ENCODE measurements at places on chromosomes 5 and 9.
A peak's percentile ranks its signal among the peaks of the same experiment; 100 is the strongest.

DNA sequence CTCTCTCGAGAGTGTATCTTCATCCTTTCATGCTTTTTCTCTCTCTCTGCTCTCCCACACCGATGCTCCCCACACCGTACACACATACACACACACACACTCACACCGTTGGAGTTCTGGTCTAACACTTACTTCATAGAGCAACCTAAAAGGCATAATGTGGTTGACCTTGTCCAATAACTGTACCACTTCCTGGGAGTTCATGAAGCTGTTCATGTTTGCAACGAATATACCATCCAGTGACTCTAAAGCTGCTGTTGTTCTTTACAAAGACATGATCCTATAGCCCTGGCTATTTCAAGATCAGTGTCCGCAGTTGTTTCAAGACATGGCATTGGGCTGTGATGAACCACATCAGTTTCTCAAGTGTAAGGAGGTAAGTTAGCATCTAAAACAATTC lies 10.0 kb downstream of the MEF2C start:
- no peak for DNase-seq

DNA sequence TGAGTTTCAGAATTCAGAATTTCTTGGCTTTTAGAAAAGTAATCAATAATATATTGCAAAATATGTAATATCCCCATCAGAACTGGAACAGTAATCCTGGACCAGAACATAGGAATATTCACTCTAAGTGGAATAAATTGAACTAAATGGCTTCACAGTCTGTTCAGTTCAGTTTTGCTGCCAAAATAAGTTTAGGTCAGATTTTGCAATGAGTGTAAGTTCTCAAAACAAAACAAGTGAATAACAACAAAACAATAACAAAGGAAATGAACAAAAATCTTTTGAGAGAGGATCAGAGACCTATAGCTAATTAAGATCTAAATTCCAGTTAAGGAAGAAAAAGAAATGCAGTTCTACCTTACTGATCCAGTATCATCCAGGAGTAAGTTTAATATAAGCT lies 9.3 kb downstream of the PTGER4 start:
- DNase-seq, result no peak

- DNase-seq, result peak; percentile 40
Observed at GRCh38 chr5:119275146-119275545, 80.7 kb upstream of the TNFAIP8 start.

DNA sequence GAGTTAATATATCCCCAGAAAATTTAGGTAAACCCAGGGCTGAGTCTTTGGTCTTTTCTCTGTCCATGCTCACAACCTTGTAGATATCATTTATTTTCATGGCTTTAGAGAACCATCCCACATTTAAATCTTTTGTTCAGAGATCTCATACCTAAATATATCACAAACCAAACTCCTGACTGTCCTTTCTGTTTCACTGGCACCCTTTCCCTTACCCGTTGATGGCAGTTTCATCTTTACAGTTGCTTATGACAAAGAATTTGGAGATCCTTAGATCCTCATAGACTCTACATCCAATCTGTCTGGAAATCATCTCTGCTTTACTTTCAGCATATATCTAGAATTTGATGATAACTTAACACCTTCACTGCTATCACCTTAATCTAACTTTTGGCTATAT lies 19.2 kb downstream of the RNF180 start:
- DNase-seq, result no peak

DNA sequence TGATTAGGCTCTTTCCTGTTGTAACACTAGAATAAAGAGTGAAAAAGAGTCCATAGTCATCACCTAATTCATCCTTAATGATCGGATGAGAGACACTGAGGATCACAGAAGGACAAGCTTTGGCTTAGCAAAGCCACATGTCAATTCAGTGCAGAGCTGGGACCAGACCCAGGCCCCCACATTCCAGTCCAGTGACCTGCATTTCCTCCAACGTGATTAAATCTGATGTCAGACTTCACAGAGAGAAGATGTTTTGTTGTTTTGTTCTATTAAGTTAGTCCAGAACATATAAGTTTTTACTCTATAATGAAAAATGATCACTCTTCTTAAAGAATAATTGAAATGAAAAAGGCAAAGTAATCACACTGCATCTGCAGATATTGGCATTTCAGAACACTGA lies 377.9 kb upstream of the PAPPA start:
- DNase-seq, result no peak

GRCh38 chr9:33835625-33836260 lies 18.8 kb downstream of the UBE2R2 start:
- DNase-seq, result no peak

DNA sequence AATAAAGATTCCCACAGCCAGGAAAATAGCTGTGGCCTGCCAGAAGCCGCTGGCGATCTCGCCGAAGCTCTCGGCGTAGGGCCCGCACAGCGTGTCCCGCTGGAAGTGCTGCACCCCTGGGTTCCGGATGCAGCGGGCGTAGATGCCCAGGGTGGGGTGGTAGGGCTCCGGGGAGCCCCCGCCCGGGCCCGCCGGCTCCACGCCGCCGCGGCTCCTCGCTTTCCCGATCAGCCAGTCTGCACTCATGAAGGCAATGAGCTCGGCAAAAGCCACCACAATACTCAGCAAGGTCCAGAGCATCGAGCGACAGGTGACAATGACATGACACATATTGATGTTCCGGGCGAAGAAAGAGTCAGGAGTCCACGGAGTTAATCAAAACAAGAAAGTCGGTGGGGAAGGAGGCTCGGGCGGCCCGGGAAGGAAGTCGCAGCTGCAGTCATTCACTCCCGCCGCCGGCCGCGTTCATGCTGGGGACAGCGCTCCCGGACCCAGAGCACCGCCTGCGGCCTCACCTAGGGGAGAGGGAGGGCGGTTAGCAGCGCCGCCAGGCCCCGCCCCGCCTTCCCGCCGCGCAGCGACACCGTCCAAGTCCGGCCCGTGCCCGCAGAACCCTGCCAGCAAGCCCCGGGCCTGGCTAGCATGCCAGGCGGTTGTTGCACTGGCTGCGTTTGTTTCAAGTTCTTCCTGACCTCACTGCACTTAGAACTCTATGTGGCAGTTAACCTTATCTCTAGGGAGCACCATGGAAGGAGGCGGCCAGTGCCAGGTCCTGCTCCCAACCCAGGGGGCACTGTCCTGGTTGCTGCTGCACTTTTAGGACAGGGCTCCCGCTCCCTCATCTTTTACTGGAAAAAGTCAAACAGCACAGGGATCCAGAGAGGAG lies 138.4 kb downstream of the LHFPL2 start:
- peak; percentile 51 for DNase-seq

GRCh38 chr5:113150821-113151220 lies 174.2 kb downstream of the DCP2 start:
- no peak for DNase-seq

GRCh38 chr9:125312411-125312810 lies 50.8 kb downstream of the GAPVD1 start:
- DNase-seq, result peak; percentile 38

- DNase-seq, result no peak
Observed at GRCh38 chr5:132229236-132229635, 1.6 kb upstream of the P4HA2 start.

DNA sequence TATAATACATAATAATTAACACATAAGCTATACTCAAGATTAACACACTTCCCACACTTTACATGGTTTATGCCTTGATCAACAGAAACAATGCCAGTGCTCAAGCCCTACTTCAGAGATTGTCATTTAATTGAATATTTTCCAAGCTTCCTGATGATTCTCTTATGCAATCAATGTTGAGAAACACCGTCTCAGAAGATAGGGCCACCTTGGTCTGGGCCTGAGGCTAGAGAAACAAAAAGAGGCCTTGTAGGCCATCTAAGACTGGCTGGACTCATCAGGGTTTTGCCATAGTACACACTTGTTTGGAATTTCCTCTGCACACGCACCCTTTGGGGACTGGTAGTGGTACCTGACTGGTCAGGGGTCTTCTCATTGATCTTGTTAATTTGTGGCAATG lies 16.3 kb downstream of the C9orf152 start:
- no peak for DNase-seq

- no peak for DNase-seq
Observed at GRCh38 chr5:31680528-31680927, 41.6 kb downstream of the PDZD2 start.

DNA sequence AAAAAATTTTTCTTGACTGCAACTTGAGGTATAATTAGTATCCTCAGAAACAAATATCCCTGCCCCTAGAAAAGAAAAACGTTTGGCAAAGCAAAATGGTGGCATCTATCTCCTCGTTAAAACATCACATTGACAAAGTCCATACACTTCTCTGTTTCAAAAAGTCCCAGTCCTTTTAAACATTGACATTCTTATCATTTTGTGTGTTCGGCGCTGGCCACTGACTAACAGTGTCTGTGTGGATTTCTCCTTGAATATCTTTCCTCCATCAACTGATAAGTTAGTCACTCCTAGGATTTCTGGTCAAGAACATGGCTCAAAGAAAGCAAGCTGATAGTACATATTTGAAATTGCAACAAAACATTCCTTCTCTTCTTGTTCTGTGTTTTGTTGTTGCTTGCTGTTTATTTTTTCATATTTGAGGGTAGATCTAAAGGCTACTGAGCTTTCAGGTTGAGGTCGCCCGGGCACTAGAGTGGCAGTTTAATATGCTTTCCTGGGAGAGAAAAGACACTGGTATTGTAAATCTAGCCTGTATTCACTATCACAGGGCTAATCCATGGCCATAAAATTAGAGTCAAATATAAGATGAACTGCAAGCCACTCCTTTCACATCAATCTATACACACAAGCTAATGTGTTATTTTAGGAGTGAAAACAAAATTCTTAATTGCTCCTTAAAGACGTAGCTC lies 8.5 kb upstream of the PPIC start:
- no peak for DNase-seq

- no peak for DNase-seq
Observed at GRCh38 chr5:142938266-142938880, 168.2 kb downstream of the ARHGAP26 start.

DNA sequence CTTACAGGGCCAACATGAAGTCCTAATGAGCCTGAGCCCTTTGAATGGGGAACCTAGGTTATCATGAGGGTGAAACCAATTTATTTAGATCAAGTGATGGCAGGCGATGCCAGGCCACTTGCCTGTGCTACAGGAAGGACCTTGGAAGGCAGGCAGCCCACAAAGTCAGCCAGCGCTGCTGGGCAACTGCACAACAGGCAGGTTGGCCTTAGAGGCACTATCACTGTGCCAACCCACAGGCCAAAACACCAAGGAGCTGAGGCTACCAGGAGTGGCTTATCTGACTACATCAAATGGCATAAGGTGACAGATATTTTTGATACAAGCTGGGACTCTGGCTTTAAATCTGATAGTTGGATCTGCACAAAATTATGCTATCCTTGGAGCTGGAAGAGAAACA lies 319.1 kb downstream of the NTRK2 start:
- DNase-seq, result no peak

GRCh38 chr9:112198646-112199045 lies 23.5 kb upstream of the SUSD1 start:
- no peak for DNase-seq

- DNase-seq, result no peak
Observed at GRCh38 chr9:38250279-38251035, 142.0 kb upstream of the ALDH1B1 start.

GRCh38 chr9:111632060-111632459 lies 926 bp downstream of the DNAJC25 start:
- no peak for DNase-seq

DNA sequence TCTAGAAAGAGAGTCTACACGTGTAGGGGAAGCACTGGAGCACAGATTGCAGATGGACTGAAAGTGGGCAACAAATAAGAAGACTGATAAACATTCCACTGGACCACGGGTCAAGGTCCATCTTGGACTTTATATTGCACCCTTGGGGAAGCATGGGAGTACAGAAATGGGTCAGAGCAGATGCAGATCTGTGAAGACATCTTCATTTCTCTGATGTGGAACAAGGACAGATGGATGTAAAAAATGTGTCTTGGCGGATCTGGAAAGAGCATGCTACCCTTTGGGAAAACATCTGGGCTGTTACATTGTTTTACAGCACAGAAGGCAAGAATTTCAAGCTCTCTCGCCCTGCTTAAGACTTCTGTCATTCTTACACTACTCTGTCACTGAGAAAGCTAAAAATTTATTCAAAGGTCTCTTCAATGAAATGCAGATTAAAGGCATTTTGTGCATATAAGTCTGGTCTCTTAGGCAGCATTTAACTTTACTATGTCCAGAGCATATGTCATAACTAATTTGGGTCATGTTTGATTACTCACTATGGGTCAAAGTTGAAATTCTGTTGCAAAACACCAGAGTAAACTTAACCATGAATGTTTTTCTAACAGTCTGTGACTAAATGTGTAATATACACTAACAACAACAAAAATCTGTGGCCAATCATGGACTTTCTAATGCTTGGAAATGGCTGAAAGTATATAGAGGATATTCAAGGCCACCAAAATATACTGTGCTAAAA lies 756.4 kb upstream of the DMAC1 start:
- DNase-seq, result no peak

DNA sequence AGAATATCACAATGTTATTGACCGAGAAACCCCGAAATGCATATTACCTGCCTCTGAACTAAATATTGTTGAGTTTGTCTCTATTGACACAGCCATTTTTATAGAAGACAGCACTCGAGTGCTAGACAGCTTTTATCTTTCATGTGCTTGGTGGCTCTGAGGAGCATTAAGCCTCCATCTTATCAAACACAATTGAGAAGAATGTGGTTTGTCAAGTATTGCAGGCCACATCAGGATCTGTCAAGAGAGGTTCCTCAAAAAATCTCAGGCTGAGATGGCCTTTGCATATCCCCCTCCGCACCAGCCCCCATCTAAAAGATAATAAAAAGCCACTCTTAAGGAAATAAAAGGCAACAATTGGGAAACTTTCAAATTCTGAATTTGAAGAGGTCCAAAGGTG lies 284.8 kb downstream of the DENND1A start:
- DNase-seq, result no peak
